Activated CD4-positive, CD25-positive, alpha-beta regulatory T cell (primary cell): ENCODE measurements at places on chromosomes 7 and 10.

GRCh38 chr7:106392590-106392989, 107.8 kb upstream of the NAMPT start:
- no peak for DNase-seq

DNA sequence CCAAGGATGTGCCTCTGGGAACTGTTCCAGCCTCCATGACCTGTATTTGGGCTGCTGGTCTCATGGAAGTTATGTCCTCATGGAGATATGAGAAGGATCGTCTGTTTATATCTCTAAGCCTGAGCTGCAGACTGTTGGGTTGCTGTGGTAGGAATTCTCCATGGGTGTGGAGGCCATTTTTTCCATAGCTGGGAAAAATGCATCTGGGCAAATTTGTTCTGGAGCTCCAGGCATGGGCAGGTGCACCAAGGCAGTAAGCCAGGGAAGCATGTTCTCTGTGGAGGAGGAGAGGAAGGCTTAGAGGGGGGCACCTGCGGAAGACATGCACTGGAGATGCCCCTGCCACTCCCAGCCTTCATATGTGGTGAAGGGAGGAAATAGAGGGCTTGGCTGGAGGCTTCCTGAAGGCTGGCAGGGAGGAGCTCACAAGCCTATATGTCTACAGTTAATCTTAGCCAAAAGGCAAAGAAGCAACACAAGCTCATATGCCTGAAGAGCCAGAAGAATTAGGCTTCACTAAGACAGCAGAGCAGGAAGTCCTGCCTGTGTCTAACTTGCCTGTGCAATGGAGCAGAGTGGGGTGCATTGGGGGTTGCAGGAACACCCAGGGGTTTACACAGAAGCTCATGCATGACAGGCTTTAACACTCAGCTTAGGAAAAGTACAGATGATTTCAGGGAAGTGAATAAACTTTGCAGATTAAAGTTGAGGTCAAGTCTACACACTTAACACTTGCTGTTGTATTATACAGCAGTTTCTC, 35.1 kb upstream of the CXCL12 start:
- no peak for DNase-seq

DNA sequence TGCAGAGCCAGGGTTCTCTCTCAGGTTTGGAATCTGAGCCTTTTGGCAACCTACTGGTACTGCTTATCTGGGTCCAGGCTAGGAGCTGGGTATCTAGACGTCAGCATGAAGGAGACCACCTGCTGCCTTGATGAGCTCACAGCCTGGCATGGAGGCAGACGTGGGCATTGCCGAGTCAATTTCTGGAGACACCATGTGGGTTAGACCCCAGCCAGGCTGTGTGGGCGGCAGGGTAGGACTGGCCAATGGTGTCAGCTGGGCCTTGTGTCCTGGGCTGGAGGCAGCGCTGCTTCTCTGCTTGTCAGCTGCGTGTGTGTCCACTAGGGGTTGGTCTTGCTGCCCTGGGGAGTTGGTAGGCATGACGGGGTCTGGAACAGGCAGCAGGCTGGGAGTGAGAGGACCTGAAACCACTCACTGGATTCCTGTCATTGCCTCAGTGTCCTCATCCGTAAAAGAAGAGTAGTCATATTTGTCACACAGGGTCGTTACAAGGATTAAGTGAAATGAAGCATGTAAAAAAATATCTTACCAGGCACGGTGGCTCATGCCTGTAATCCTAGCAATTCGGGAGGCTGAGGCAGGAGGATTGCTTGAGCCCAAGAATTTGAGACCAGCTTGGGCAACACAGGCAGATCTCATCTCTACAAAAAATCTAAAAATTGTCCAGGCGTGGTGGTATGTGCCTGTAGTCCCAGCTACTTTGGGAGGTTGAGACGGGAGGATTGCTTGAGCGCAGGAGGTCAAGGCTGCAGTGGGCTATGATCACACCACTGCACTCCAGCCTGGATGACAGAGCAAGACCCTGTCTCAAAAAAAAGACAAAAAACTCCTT, 31.7 kb upstream of the ANKRD2 start:
- DNase-seq: no peak

DNA sequence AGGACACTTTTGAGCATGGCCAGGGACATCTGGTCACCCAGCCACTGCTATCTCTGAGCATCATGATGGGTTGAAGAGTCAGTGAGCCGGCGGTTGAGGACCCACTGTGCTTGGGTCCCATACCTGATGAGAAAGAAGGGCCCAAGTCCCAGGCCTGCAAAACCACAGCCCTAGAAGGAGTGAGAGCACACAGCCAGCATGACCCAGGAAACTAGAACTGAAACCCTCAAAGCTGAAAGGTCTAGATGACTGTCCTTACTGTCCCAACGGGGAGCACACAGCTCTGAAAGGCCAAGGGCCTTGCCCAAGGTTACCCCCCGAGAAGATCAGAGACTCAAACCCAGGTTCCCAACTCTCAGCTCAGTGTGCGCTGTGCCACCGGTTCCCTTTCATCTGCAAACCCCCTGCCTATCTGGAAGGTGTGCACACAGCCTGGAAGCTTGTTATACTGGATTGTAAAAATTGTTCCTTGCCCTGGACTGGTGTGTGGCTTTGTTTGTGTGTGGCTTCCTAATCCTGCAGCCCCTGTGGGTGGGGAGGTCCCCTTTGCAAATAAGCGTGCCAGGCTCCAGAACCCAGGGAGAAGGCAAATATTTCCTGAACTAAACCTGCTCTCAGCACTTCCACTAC, 22.6 kb upstream of the PSAP start:
- no peak for DNase-seq

- no peak for DNase-seq
These were observed 20.5 kb downstream of the STRA8 start for GRCh38 chr7:135253851-135254771.

DNA sequence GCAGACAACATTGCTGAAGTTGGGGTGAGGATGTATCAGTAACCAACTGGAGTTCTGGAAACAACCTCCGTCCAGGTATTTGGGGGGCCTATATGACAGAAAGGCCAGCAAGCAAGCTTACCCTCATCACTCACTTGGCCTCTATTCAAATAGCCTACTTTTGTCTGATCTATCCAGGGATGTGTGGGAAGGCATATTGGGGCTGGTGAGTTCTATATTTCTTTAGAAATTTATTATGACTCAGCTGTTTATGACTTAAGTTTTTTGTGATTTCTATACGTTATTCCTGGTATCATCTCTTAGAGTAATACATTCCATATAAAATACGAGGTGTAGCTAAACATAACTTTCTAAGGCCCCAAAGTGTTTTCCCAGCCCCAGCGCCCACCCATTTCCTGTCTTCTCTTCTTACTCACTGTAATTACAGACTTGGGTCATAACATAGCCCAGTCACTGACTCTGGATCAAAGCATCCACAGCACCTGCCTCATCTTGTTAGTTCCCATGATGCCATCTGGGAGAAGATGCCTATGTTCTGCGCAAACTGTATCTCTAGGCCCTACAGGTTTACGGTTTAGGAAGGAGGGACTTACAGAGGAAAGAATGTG, 18.1 kb downstream of the GARS1 start:
- no peak for DNase-seq

- DNase-seq: no peak
These were observed 61.3 kb downstream of the PRLHR start for GRCh38 chr10:118534136-118534535.

DNA sequence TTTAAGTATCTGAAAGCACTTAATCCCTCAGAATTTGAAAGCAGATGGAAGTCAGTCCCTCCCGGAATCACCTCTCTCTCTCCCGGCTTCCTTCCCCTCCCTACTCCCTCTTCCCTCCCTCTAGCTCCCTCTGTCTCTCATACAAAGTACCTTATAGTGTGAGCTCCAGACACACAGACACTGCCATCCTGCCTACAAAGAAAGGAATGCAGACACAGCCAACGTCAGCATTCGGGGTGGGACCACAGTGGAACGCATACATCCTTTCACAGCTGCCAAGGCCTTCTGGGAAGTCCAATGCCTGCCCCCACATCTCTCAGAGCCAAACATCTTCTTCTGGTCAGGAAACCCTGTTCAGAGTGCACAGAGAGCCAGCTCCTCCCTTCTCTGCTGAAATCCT, 9.3 kb downstream of the NOD1 start:
- DNase-seq: no peak

GRCh38 chr7:24975644-24976260, 4.2 kb downstream of the OSBPL3 start:
- DNase-seq: no peak

- no peak for DNase-seq
These were observed 6.2 kb downstream of the OPALIN start for GRCh38 chr10:96352582-96352981.

DNA sequence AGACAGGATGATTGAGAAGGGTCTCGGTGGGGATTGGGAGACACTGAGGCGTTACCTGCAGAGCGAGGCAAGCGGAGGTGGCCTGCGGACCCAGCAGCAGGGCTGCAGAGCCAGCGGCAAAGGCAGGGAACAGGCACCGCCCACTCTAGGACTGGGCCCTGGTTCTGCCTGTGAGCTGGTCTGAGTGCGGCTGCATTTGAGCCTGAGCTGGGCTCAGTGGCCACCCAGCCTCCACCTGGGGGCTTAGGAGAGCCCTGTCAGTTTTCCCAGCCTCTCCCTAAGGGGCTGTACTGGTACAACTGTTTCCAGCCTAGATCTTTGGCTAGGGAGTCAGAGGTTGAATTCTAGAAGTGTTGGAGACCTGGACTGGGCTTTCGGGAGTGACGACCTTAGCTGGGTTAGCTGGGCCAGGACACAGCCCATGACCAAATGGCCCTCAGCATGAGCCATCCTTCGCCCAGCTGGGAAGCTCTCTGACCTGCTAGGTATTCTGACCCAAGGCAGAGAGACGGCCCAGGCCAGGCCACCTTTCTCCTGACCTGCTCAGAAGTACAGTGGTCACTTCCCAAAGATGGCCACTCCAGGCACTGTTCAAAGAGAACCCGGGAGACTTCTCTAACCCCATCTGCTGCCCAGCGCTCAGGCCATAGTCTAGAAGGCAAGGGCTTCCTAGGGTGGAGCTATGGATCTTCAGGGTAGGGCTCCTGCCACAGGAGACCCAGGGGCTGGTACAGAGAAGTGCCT, 64.9 kb downstream of the PAX2 start:
- DNase-seq: no peak

DNA sequence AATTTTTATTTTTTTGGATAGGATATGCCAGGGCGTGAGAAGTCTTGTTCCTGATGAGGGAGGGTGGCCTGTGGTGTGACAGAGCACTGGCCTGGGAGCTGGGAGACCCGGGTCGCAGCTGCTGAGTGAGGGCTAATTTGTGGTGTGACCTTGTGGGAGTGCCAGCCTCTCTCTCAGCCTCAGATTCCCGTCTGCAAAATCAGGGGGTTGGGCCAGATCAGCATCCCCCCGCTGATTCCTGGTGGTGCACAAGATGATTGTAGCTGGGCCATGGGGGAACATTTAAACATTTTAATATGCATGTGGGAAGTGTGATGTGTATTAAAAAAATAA, 14.9 kb downstream of the TSPAN15 start:
- DNase-seq: no peak

DNA sequence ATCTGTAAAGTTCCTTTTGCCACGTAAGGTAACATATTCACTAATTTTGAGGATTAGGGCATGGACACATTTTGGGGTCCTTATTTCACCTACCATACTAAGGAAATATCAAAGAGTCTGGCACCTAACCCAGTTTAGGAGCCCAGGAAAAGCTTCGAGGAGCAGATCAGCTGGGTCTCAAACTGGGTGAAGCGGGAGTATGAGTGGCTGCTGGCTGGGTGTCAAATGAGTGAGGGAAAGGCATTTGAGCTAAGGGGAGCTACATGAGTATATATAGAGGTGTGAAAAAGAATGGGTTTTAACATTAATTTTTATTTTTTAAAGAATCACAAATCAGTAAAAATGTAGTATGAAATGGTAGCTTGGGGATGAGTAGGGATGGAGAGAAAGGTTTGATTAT, 71.3 kb downstream of the MCU start:
- no peak for DNase-seq
